ENCODE measurements at places on chromosomes 5 and 9.

DNA sequence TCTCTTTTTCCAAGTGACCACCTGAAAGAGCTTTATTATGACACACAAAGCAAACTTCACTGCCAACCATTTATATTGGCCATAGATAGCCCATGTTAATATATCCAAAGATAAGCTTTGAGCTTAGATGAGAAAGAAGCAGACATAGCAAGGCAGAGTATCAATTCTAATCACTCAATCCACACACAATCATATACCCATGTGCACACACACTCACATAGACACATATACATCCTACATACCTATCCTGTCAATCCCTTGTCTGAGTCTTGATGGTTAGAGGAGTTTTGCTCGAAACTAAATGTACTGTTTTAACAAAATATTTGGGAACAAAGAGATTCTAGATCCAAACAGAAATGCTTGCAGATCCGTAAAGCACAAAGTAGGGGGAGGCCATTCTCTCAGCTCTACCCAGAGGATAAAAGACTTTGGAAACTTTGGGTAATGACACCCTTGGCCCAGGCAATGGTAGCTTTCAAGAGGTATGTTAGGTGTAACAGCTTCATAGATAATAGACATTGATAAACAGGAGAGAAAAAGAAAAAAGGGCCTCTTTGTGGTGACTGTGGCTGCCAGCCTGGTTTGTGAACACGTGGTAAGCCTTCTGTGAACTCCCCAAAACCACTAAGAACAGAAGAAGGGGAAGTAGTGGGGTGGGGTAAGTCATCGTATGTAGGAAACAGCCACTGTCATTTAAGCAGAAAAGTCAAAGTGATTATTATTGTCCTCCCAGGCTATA lies 121.6 kb downstream of the TLR4 start:
- peak; percentile 64 for DNase-seq

- DNase-seq = no peak
Measured at GRCh38 chr9:708182-708550, 133.3 kb upstream of the DMRT1 start.

DNA sequence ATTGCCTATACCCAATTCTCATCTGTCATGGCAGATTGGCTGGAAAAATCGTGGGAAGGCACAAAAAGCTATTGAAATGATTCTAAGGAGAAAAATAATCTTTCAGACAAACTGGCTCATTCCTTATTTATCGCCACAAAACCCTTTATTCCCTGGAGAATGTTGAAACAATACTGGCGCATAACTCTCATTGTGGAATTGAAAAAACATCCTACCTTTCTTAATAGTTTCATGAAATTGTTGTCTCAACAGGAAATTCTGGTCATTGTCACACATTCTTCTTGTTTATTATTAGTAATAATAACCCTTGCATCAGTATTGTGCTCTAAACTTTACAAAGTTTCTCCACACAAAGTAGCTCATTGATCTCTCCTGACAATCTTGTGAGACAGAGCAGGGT lies 48.9 kb upstream of the COL15A1 start:
- no peak for DNase-seq

DNA sequence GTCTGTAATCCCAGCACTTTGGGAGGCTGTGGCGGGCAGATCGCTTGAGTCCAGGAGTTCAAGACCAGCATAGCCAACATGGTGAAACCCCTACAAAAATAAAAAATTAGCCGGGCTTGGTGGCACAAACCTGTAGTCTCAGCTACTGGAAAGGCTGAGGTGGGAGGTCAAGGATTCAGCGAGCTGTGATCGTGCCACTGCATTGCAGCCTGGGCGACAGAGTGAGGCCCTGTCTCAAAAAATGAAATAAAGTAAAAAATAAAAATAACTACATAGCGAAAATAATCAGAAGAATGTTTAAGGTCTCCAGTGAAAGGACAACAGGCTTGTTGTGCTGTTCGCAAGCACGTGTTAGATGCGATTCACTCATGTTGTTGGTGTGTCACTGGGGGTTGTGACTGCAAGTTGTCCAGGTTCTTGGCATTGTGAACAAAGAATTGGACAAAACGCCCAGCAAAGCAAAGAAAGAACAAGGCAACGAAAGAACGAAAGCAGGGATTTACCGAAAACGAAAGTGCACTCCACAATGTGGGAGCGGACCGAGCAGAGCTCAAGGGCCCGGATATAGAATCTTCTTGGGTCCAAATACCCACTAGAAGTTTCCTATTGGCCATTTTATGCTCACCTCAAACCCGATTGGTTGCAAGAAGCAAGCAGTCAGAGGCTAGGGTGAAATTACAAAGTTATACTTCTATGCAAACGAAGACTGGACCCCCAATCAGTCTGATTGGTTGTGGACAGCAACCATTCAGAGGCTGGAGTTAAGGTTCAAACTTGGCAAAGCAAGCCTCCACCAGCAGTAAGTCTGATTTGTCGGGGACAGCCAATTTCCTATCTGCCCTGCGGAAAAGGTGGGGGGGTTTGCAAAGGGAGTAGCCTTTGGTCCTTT lies 844 bp upstream of the MCCC2 start:
- no peak for DNase-seq

- DNase-seq = no peak
Measured at GRCh38 chr5:154221371-154221896, 30.9 kb downstream of the GALNT10 start.

- no peak for DNase-seq
Measured at GRCh38 chr5:172952034-172952511, 7.2 kb upstream of the RPL26L1 start.

DNA sequence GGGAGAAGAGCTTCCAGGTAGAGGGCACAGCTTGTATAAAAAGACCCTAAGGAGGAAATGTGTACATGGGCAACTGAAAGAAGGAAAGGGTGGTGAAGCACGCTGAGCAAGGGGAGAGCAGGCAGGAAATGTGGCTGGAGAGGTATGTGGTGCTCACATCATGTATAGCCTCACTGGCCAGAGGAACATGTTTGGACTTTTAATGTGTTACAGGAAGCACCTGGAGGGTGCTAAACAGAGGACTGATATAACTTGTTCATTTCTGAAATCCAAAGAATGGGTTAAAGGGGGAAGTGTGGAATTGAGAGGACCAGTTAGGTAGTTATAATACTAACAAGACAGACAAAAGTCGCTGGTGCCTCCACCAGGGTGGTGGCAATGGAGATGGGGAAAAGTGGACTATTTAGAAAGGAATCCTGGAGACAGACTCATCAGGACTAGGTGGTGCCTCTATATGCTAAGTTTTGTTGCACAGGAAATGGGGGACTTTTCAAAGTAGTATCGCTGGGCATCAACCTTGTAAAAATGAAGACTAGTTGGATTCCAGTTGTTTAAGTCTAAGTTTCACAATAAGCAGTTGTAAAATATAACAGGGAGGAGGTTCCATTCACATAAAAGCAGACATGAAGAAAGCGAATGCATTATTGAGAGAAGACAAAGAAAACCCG lies 63.1 kb upstream of the CD180 start:
- no peak for DNase-seq

DNA sequence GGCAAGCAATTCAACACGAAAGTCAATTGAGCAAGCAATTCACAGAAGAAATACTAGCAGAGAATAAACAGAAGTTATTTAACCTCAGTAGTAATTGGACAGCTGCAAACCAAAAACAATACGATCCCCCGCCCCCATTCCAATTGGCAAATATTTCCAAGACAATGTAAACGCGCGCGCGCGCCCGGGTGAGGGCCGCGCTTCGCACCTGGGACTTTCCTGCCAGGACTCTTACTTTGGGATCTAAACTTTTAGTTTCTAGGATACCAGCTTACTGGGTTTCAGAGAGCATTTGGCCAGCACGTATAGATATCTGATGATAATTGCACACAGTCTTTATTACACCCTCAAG lies 8.6 kb downstream of the RUFY1 start:
- DNase-seq = peak; percentile 27

- DNase-seq = peak; percentile 47
Measured at GRCh38 chr9:123238365-123238764, 30.0 kb downstream of the STRBP start.

- no peak for DNase-seq
Measured at GRCh38 chr9:78557540-78557939, 260.6 kb downstream of the PSAT1 start.

- DNase-seq = no peak
Measured at GRCh38 chr5:172860520-172861443, 26.7 kb downstream of the ERGIC1 start.

- DNase-seq = no peak
Measured at GRCh38 chr5:90488791-90489190, 14.1 kb downstream of the POLR3G start.

DNA sequence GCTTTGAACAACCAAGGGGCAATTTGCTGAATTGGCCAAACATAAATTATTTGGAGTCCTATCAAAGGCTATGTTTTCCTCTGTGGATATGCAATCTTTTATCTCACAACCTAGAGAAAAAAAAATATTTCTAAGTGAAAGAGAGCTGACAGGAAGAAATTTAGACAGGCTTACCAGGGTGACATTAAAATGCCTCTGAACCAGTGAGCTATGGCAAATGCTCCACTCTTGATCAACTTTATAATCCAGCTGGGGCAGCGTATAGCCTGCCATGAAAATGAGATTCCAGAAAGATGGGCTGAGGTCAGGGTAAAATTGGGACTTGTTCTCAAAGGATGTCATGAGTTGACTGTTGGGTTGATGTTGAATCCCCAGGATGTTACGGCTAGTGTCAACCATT lies 399.3 kb upstream of the TRPC7 start:
- DNase-seq = no peak

- no peak for DNase-seq
Measured at GRCh38 chr9:130297371-130297770, 31.8 kb downstream of the HMCN2 start.

GRCh38 chr9:105171589-105171988 lies 72.9 kb upstream of the SLC44A1 start:
- DNase-seq = no peak

DNA sequence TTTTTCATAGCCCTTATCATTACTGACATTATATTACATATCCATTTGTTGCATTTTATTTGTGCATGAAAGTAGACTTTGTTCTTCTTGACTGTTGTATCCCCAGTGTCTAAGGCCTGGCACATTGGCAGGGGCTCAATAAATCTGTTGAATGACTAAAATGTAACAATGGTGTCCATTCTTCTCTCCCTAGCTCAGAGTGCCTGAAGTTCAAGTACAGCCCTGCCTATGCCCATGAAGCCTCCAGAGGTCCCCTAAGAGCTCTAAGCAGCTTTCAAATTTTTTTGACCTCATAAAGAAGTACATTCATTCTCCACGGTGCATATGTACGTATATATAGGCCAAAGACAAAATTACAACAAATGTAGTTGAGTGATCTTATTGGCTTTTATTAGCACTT lies 4.2 kb upstream of the BSPRY start:
- no peak for DNase-seq

GRCh38 chr9:105697871-105698270 lies 3.5 kb downstream of the TMEM38B start:
- DNase-seq = no peak

DNA sequence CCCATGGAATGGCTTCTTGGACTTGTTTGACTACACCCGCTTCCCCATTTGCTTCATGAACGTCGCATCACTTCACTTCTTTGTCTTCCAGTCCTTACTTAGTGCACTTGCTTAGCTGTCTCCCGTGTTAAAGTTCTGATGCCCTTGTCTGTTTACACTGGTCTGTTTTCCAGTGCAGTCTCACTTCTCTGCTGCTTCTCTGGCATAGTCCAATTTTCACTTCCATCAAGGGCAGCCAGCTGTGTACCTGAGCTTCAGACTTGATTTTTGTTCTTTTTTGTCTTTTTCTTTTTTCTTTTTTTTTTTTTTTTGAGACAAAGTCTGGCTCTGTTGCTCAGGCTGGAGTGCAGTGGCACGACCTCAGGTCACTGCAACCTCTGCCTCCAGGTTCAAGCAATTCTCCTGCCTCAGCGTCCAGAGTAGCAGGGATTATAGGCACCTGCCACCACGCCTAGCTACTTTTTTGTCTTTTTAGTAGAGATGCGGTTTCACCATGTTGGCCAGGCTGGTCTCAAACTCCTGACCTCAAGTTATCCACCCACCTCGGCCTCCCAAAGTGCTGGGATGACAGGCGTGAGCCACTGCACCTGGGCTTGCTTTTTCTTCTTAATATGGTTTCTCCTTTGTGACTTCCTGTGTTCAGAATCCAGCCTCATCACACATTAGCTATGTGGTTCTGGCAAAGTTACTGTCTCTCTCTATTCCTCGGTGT lies 75.4 kb downstream of the LRRC70 start:
- peak; percentile 11 for DNase-seq

- DNase-seq = peak; percentile 71
Measured at GRCh38 chr5:10563945-10564837, at the start of gene ANKRD33B. ANKRD33B (plus strand) TSS chr5:10564070; CDS start chr5:10564468, 398 bp downstream.

- DNase-seq = no peak
Measured at GRCh38 chr5:163580516-163580915, 75.1 kb downstream of the MAT2B start.
